ENCODE measurements at places on chromosomes 16 and 17. TPM values are rescaled to one million over a fixed set of nuclear protein-coding genes. Genes with fewer than 3 reads are reported as not detected.

DNA sequence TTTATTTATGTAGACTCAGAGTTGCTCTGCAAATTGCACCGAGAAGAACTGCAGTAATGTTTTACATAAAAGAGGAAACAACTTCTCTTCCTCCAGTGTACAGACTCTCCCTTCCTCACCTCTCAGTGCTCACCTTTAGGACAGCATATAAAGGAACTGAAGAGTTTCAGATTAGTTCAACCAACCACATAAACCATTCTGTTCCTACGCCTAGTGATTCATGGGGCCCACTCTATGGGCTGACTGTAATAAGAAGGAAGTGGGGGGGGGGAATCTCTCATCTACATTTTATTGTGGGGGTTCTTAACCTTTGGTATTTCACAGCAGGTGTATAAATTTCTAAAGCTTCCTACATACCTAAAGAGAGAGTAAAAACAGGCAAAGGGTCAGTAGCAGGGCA is 18.3 kb downstream of the ZSWIM7 start:
- H3K4me3 ChIP-seq, result no peak overlapping the region
- no peak for DNase-seq
- H3K27me3 ChIP-seq, result no peaks in the 10 kb centered on the region
- no peak overlapping the region for H3K27ac ChIP-seq
- no peaks in the 10 kb centered on the region for H3K4me1 ChIP-seq
- H3K36me3 ChIP-seq, result no peaks in the 10 kb centered on the region

DNA sequence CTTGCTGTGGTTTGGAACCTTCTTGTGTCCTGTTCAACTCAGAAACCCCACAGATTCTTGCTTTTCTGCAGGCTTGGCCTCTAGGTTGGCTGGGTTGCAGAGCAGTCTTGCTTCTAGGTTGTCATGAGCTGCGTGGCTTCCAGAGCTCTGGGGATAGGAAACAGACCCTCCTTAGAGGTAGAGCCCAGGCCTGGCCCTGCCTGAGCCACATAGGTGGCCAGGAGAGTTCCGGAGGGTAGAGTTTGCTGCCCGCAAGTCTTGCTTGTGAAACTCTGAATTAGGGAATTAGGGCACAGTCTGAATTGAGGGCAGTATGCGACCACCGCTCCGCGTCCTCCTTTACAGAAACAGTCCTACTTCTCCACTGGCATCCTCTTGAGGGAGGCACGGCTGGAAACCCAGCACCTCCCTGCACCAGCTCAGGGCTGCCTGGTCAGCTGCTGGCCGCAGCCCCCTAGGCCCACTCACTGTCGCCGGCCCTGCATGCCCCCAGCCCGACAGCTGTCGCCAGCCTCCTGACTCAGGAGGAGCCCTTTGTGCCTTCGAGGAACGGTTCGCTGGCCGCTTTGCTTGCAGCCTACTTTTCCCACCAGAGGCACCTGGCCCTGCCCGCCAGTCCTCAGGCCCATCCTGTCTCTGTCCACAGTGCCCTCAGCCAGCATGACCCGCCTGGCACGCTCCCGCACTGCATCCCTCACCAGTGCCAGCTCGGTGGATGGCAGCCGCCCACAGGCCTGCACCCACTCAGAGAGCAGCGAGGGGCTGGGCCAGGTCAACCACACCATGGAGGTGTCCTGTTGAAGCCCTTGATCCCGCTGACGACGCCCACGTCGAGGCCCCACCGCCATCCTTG is 4.3 kb upstream of the SETD6 start:
- no peak overlapping the region for H3K27ac ChIP-seq
- DNase-seq, result no peak
- no peak overlapping the region for H3K4me3 ChIP-seq
- H3K27me3 ChIP-seq, result no peaks in the 10 kb centered on the region

- no peak for DNase-seq
- no peaks in the 10 kb centered on the region for H3K4me1 ChIP-seq
- H3K4me3 ChIP-seq, result no peak overlapping the region
- H3K27ac ChIP-seq, result no peak overlapping the region
- H3K27me3 ChIP-seq, result no peaks in the 10 kb centered on the region
- no peaks in the 10 kb centered on the region for H3K36me3 ChIP-seq
Measured at GRCh38 chr17:43890240-43890639, 17.1 kb downstream of the MPP2 start.

- peaks cover 31% of the 10 kb centered on the region for H3K4me1 ChIP-seq
- no peak overlapping the region for H3K4me3 ChIP-seq
- DNase-seq, result no peak
- H3K27ac ChIP-seq, result no peak overlapping the region
- H3K27me3 ChIP-seq, result no peaks in the 10 kb centered on the region
- no peaks in the 10 kb centered on the region for H3K36me3 ChIP-seq
Measured at GRCh38 chr17:27299384-27300049, 5.6 kb downstream of the WSB1 start.

The BCAR1 gene
- polyA plus RNA-seq, result 112 TPM

The ABCA6 gene
- 1.6 TPM for polyA plus RNA-seq
